ENCODE measurements at places on chromosomes 6 and 20.

DNA sequence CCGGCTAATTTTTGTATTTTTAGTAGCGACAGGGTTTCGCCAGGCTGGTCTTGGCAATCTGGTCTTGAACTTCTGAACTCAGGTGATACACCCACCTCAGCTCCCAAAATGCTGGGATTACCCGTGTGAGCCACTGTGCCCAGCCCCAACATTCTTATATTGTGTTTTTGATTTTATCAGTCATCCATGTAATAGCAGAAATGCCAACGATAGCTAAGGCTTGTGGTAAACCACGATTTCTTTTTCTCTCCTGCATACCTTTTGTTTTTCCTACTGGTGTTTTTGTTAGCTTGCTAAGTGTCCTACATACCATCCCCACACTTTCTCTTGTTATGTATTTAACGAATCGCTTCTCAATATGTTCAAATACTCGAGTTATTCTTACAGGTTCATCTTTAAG, 12.1 kb downstream of the PHACTR2 start:
- no peak for DNase-seq

DNA sequence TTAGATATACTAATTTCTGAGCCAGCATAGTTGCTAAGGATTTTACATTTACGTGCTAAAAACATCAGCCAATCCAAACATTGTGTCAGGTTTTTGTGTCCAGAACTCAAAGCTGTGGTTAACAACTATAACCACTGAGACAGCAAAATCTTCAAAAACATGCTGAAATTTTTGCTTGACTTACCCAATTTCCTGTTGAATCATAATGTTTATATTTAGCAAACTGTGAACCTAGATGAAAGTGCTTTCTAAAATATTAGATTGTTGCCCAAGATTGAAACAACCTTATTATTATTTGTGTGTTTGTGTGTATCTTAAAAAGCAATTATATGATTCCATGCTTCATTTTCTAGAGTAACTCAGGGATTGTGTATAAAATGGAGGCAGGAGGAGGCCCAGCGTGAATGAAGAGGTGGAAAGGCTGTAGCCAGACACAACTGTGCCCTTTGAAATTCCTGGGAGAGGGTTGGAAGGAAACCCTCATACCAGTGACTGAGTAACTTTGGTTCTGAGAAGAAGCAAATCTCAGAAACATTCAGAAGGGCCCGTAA, 48.0 kb downstream of the ARMC2 start:
- DNase-seq: no peak

DNA sequence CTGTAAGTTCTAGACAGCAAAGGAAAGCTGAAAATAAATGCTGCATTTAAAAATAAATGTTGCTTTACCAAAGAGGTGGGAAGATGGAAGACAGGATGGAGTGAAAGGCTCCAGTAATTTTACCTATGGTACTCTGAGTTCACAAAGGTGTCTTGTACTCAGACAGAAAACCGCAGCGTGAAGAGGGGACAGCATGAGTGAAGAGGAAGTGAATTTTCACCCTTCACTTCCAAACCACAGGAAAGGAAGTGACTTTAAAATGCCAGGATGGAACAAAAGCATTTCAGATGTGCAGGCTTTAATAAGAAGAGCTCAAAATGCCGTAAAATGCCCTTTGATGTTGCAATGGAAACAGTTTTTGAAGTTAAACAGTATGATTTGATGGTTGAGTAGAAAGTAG, 91.2 kb upstream of the TINAG start:
- no peak for DNase-seq

DNA sequence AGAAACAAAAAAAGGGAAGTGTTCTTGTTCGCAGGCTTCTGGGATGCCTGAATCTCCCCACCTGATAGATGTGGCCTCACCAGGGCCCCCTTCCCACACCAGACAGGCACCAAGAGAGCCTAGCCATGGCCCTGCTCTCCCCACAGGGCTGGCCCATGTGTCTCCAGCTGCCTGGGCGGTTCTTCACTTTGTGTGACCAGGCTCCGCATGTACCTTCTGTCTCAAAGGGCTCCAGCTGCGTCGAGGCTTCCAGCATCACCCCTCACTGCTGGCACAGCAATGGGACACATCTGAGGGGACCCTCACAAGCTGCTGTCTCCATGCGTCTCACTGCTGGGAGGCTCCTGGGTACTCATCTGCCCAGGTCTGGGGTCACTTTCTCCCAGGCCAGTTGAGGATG, 362.9 kb downstream of the ZFAND3 start:
- DNase-seq: no peak

DNA sequence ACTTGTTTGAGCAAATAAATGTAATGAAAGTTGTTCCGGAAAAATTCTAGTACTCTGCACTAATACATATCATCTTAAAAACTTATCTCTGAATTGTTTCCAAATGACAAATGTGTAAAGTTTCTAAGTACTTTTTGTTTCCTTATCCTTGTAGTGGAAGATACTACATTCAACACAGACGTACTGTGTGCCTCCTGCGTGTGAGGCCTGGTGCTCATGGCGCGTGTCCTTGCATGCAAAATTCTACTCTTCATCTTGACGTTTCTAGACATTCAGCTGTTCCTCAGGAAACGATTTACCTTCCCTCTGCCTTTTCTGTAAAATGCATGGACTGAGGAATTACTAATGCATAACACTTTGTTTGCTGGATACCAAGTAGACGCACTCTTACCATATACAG, 11.5 kb downstream of the DLL1 start:
- DNase-seq: no peak

All from T-helper 22 cell (primary cell).